ENCODE measurements at places on chromosomes 12 and 14.

DNA sequence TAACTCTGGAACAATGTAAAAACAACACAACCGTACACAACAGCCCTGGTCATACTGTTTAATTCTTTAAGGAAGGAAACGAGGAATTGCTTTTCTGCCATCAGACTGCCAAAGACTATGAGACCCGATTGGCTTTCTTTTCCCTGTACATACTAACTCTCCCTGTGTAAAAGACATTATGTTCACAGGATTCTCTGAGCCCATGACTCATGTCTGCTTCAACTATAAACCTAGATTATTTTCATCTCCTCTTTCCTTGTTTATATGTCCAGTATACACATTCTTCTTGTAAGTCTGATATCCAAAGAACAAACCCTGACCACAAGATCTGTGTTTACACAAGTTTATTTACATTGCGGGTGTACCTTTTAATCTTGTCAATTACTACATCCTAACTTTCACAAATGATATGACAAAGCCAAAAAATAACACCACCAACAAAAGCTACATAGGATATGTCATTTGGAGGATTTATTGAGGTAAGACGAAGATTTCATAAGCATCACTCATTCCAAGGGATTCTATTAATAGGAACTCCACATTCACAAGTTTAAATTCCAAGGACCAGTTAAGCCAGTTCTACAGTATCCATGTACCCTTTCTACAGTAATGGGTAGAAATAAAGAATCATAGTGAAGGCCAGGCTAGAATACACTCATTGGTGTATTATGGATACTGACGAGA, 67.3 kb downstream of the STXBP6 start:
- DNase-seq = peak; percentile 20

DNA sequence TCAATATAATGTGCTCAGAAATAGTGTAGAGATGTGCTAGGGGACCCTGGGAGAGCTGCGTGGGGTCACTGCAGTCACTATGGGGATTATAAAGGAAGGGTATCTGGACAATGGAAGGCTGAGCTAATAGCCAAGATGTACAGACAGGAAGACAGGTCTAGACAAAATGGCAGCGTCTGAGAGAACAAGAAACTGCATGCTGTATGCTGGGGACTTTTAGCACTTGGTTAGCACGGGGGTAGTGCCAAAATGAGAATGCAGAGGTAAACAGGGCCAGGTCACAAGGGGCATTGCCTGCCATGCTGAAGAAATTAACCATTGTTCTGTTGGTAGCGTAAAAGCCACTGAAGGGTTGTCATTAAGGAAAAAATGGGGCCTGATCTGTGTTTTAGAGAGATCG, 308.2 kb downstream of the EMP1 start:
- DNase-seq = no peak

GRCh38 chr14:42523666-42524065, 917.0 kb downstream of the LRFN5 start:
- no peak for DNase-seq

DNA sequence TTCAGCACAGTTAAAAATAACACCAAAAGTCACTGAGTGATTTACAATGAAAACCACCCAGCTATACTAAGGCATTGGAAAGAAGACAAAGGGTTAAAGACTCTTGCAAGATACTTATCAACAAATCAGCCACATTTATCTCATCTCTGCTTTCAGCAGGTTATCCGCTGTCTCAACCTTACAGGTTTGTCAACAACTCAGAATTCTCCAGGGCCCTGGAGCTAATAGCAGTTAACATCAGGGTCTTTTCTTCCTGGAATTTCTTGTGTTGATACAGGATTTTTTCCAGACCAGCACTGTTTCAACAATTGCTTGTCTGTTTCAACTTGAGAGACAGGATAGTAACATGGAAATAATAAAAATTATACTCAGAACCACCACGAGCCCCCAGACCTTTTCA, 3.5 kb downstream of the PKP2 start:
- DNase-seq = no peak

DNA sequence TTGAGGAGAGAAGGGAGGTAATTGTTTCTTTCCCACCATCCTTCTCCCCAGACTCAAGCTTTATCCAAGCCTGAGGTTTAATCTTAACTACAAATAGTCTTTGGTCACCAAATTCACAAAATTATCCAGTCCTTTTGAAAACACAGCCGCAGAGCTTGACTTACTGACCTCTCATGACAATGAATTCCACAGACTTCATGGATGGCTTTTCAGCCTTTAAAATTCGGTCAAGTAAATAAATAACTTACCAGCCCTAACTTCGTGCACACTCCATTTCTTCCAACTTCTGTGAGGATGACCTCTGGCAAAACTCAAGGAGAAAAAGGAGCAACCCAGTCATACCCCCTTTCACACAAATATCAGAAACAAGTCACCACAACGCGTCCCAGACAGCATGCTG, 137.0 kb upstream of the CDKN3 start:
- DNase-seq = no peak

DNA sequence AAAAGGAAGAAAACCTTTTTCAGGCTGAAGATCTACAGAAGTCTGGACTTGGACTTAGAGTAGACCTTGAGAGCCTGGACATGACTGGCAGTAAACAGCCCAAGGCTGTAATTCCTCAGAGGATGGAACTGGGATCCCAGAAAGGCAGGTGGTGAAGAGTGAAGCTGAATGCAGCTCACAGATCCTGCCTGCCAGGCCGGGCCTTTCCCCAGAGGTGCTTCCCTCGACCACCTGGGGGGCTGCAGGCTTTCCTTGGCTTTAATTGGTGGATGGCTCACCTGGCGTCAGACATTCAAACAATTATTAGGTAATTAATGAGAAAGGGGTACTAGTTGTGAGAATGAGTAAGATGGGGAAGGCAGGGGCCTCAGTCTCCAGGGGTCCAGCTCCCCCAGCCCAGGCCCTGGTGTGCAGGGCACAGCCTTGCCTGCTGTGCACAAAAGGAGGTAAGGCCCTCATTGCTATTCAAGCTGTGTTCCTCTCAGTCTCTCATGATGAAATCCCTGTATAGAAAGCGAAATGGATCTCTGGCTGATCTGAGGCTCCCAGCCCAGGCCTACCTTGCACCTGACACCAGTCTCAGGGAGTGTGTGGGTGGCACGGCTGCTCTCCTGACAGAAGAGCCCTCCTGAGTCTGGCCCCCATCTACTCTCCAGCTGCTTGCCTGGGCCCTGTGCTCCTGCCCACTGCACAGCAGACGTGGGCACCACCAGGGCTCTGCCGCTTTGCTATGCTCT, 63.0 kb upstream of the TCL1A start:
- DNase-seq = no peak

DNA sequence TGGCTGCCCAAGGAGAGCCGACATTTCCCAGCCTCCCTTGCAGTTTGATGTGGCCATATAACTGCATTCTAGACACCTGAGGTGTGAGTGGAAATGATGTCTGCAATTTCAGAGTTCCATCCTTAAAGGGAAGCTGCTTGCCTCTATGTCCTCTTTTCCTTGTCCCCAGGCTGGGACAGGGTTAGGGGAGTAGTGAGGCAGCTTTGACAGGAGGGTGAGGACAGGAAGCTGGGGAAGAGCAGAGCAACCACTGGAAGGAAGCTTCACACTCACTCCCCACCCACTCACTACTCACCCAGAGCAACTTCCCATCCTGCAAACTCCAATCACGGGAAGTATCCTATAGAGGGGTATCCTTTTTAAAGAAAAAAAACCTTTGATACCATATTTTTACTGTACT, 28.9 kb upstream of the LTA4H start:
- no peak for DNase-seq

DNA sequence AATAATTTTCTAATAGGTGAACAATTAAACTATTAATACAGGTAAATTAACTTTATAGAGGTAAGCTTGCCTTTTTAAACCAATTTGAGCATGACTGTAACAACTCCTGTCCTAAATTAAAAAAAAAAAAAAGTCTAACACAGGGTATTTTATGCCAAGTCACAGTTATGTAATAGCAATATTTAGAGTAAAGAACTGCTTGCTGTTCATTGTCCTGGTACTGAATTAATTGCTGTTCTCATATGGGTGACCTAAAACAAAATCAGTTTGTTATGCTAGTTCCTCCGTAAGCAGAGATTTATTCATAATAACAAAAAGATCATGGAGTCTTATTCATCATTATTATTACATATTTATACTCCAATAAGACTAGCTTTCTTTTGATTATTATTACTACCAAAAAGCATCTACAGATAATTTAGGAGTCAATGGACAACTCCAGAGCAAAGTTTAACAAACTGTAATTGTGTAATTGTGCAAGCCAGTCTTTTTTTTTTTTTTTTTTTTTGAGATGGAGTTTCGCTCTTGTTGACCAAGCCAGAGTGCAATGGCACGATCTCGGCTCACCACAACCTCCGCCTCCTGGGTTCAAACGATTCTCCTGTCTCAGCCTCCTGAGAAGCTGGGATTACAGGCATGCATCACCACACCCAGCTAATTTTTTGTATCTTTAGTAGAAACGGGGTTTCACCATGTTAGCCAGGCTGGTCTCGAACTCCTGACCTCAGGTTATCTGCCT, 98.3 kb downstream of the ITPR2 start:
- DNase-seq = no peak

GRCh38 chr14:85172889-85173477, 357.0 kb upstream of the FLRT2 start:
- DNase-seq = no peak

DNA sequence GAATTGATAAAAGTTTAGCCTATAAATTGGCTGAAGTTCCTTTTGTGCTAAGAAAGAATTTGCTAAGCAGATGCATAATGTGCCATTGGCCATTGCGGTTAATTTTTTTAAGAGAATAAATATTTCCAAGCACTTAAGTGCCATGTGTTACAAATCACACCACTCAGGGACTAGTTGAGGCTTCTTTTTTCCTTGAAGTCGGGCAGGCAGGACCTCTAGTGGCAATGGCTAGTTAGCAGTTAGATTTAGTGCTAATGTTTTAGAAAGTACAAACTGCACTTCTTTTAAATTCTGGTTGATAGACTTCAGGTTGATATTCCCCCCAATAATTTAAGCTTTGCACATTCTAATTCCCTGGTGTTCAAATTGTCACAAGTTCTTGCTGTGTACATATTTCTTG, 294.3 kb downstream of the APAF1 start:
- DNase-seq = peak; percentile 46

GRCh38 chr12:6553051-6553868, 2.6 kb downstream of the IFFO1 start:
- peak; percentile 88 for DNase-seq

- DNase-seq = no peak
Observed at GRCh38 chr12:15738438-15739015, 50.7 kb downstream of the EPS8 start.

DNA sequence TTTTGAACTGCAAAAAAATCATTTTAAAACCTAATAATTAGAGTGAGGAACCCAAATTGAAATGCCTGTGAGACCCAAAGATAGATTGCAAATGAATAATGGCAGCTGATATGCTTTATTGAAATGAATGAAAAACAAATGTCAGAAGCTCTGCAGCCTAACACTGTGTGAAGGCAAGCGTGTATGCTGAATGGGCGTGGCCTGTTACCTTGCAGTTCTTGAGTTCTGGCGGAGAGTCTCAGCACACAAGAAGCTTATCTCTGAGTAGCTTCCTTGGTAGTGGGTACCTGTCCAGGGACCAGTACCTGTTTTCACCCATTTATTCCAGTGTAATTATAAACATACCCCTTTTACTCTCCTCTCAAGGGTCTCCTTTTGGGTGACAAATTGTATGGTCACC, 341.2 kb downstream of the NPAS3 start:
- DNase-seq = no peak

All from A172 (cell line).